ENCODE measurements at places on chromosomes 12 and 14.
A peak's percentile ranks its signal among the peaks of the same experiment; 100 is the strongest.

- no peak for DNase-seq
Observed at GRCh38 chr12:54356228-54356627, 8.1 kb downstream of the GPR84 start.

- DNase-seq, result no peak
Observed at GRCh38 chr14:100048786-100049185, 16.4 kb upstream of the EVL start.

- DNase-seq, result no peak
Observed at GRCh38 chr12:121749267-121749666, 36.7 kb downstream of the TMEM120B start.

DNA sequence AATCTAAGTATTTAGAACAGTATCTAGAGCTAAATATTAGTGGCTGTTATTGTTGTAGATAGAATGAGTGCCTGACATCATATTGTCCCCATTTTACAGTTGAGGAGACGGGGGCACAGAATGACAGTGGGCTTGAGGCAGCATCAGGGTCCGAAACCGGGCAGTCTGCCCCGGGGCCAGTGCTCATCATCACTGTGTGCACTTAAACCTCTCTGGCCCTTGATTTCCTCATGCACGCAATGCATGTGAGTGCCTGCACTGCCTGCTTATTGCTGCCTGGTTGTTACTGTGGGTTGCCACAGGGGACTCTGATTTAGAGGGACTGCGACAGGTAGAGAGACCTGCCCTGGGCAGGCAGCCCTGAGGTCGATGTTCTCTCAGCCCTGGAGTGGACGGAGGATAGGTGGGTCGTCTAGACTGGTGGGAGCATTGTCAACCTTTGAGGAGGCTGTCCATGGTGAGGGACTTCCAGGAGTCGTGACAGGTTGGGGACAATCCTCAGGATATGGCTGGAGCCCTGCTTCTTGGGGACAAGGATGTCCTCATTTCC lies 9.8 kb downstream of the ACVRL1 start:
- no peak for DNase-seq

- no peak for DNase-seq
Observed at GRCh38 chr12:57280211-57281062, 29.4 kb upstream of the STAC3 start.

GRCh38 chr12:27460471-27460978 lies 14.0 kb downstream of the SMCO2 start:
- DNase-seq, result peak; percentile 72

GRCh38 chr12:127113945-127114344 lies 1153.0 kb upstream of the TMEM132C start:
- DNase-seq, result no peak

DNA sequence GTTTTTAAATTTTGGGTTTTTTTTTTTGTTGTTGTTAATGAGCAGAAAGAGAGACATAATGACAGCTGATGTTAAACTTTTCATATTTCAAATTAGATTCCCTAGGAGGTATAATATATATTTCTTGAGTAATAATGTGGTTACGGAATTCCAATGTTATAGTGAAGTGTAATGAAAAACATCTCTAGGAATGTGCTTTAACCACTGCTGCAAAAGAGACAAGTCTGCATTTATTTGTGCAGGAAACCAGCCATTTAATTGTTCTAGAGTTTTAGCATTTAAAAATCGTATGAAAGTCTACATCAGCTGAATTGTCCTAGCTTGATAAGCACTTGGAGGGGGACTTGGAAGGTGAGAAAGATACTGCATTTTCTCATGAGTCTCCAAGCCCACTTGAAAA lies 14.3 kb downstream of the SERPINA10 start:
- DNase-seq, result no peak

DNA sequence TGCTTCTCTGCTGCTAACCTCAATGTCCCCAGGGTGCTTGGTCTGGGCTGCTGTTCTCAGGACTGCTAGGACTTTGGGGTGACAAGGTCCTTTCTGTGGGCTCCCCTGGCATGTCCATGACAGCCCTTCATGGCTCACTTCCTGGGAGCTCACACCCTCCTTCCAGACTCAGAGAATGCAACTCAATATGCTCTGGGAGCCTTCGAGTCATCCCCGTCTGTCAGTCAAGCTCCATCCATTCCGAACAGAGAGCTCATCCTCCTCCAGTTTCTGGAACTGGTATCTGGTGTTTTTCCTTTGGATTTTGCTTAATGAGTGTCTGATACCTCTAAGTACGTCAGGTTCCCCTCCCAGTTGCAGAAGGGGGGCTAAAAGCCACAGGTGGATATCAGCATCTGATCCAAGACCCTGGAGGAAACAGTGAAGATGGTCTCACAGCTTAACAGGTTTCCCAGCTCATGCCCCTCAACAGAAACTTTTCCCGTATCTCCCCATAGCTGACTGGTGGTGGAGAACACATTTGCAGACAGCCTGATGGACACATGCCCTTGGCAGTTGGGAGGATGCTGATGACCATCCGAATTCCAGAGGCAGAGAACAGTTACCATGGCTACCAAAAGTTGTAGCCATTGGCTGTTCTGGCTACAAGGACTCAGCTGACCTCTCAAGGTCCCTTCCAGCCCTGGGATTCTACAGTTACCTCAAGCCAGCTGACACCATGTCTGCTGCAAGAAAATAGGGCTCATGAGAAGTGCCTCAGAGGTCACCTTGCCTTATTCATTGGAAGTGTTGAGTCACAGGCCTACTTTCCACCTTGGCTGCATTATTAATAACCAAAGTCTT lies 9.5 kb upstream of the RAB35 start:
- DNase-seq, result no peak

DNA sequence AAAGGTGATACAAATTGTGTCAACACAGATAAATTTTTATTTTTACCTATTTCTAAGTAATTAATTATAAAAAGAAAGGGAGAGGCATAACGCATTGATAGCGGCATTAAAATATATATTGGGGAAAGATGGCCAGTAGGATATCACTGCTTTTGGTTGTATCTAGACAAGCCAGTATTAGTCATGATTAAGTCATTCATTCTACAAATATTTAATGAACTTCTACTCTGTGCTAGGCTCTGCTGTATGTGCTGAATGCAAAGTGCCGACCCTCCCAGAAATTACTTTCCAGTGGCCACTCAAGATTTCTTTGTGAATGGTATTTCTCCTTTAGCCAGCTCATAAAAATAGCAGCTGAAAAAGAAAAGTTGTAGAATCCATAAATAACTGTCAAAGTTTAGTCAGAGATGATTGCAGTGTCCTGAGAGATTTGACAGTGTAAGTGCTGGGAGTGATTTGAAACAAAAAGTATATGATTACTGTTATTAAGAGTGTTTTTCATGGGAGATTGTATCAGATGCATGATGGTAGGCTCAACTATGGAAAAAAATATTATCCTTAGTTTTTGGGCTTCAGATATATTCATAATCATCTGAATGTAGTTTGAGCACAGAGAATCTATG lies 133.2 kb downstream of the MGAT4C start:
- no peak for DNase-seq

DNA sequence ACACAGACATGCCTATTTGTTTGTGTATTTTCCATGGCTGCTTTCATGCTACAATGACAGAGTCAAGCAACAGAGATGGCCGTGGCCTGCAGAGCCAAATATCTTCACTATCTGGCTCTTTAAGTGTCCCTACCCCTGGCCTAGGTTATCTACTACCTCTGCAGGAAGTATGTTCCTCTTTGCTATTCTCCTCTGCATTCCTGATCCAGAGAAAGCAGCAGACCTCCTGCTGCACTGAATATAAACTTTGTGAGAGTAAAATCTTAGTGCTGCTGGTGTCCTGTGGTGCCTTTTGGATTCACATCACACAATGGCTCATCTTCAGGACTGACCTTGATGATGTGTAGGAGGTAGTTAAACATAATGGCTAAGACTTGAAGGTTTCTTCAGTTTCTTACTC lies 233.4 kb downstream of the IPO8 start:
- DNase-seq, result no peak

DNA sequence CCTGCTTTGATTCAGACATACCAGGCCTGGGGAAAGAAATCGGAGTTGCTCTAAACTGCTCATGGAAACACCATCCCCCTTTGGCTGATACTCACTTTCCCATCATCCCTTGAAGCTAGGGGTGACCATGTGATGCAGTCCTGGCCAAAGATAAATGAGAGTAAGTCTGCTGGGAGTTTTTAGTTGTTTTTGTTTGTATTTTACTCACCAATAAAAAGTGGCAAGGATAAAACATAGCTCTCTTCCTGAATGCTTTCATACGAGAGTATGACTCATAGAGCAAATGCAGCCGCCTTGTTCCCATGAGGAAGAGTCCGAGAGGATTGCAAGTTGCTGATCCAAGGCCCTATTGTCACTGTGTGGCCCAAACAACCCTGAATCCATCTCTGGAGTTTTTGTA lies 126.4 kb upstream of the TMEM132C start:
- no peak for DNase-seq

GRCh38 chr14:39773387-39774126 lies 341.3 kb upstream of the FBXO33 start:
- no peak for DNase-seq

GRCh38 chr14:105384041-105384557 lies 14.2 kb upstream of the TEX22 start:
- no peak for DNase-seq

DNA sequence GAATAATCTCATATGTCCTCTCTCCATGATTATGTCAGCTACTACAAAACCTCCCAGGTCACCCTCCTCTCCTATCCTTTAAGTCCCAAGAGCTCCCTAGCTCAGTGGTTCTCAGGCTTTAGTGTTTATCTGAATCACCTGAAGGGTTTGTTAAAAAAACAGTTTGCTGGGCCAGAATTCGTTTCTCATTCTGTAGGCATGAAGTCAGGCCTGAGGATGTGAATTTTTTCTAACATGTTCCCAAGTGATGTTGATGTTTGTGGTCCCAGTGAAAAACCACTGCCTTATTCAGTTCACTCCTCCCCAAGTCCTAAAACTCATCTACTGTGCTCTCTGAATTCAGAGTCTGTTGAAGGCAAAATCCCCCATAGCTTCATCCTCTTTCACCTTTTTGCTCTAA lies 241.4 kb downstream of the ETNK1 start:
- no peak for DNase-seq

- DNase-seq, result peak; percentile 29
Observed at GRCh38 chr12:19402743-19403431, 36.4 kb upstream of the AEBP2 start.

DNA sequence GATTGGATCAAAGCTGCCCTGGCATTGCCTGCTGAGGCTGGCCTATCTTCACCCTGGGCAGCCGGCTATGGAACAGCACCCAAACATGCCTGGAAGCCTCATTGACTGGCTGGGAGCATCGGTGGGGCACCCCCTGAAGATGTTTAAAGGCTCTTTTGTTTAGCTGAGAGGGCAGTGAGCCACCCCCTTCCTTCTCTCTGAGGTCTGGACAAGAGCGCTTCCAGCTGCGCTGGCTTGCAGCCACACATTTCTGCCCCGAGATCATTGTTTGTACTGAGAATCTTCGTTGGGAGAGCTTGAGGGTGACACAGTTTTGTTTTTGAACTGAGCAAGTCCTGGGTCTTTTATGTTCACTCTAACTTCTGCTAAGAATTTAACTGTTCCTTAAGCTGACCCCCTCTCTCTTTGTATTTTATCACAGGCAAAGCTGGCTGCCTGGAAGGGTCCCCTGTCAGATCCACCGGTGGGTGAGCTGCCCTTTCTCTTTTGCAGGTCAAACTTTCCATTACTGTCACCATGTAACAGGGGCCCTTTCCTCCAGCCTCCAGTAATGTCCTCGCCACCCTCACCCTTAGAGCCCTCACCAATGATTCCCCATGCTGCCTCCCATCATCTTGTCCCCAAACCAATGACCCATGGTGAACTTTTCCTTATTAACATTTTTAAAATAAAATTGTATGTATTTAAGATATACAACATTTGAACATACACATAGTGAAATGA lies 212.2 kb downstream of the KIF26A start:
- DNase-seq, result no peak

GRCh38 chr12:29783773-29784666 lies at the start of gene TMTC1:
Gene TMTC1, minus strand, starts transcription at chr12:29783942. Its CDS starts 191 bp downstream, at chr12:29783751.
- DNase-seq, result no peak

GRCh38 chr14:70858641-70859040 lies 48.6 kb upstream of the PCNX1 start:
- no peak for DNase-seq

- no peak for DNase-seq
Observed at GRCh38 chr14:104800771-104801519, at the start of gene ZBTB42. Gene ZBTB42, plus strand, starts transcription at chr14:104801101. Its CDS starts 97 bp downstream, at chr14:104801198.

DNA sequence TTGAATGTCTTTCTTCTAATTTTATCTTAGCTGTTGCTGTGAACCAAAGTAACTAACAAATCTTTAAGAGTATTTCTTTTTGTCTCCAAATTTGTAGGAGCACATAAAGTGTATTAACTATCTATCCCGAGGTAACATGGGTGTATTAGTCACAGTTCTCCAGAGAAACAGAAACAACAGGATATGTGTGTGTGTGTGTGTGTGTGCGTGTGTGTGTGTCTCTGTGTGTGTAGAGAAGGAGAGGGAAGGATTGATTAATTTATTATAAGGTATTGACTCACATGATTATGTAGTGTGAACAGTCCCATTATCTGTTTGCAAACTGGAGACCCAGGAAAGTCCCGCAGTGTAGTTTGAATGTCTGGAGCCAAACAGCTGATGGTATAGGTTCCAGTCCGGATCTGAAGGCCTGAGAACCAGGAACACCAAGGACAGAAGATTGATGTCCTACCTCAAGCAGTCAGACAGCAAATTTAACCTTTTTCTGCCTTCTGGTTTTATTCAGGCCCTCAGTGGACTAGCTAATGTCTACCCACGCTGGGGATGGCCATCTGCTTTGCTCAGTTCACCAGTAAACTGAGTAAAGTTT lies 14.4 kb downstream of the G2E3 start:
- peak; percentile 51 for DNase-seq

DNA sequence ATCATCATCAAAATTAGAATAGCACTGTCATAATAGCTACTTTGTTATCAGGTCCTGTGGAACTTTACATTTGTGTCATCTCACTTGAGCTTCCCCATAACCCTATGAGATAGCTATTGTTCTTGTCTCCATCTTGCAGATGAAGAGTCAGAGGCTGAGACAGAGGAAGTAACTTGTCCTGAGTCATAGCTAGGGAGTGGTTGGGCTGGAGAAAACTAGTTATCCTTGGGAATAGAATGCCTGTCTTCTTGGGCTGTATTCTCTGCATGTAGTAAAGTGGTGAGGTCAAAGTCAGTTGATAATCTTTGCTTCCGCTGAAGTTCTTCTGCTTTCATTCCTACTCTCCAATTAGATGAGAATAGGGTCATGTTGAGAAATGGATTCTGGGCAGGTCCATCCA lies 117.0 kb downstream of the SMOC1 start:
- no peak for DNase-seq

- DNase-seq, result no peak
Observed at GRCh38 chr12:124592481-124593160, 25.2 kb upstream of the NCOR2 start.

- no peak for DNase-seq
Observed at GRCh38 chr12:127883013-127883412, 384.0 kb upstream of the TMEM132C start.

GRCh38 chr12:2018391-2018790 lies 14.1 kb upstream of the DCP1B start:
- no peak for DNase-seq

DNA sequence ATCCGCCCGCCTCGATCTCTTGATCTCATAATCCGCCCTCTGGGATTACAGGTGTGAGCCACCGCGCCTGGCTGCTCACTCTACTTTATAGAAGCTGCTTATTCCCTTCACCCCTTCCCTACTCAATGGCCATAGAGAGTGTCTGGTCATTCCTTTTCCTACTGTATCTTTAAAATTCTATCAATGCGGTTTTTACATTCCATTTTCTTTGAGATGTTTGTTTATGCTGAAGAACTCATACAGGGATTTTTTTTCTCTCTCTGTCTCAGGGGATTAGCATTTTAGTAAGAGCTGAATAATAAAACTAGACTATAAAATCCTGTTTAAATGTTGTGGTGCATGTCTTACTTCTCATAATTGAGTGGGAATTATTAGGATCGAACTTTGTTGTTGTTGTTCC lies 218.6 kb upstream of the FOXN3 start:
- no peak for DNase-seq

GRCh38 chr12:8544295-8544694 lies 3.6 kb upstream of the CLEC4E start:
- DNase-seq, result peak; percentile 37

All from glomerular endothelial cell (primary cell).